ENCODE measurements at places on chromosomes 2 and 18.

- no peak for DNase-seq
Measured at GRCh38 chr2:64456293-64456692, 2.3 kb downstream of the LGALSL start.

DNA sequence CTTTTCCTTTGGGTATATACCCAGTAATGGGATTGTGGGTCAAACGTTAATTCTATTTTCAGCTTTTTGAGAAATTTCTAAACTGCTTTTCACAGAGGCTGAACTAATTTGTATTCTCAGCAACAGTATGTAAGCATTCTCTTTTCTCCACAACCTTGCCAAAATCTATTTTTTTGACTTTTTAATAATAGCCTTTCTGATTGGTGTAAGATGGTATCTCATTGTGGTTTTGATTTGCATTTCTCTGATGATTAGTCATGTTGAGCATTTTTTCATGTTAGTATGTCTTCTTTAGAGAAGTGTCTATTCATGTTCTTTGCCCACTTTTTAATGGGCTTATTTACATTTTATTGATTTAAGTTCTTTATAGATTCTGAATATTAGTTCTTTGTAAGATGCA, 145.5 kb downstream of the TRABD2A start:
- no peak for DNase-seq

DNA sequence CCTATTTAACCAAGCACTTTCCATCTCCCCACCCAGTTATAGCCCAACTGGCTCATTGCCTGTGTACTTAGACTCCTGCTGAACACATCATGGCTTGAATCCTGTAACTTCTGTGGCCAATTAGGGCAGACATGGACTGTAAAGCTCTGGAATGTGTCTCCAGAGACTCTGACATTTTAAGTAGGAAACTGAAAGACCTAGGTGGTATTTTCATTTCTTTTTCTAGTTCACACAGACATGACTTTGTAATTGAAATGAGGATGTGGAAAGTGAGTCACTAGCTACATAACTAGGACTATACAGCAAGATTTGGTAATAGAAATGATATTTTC, 12.2 kb downstream of the DOK1 start:
- DNase-seq: no peak

- DNase-seq: no peak
Measured at GRCh38 chr2:11711751-11712150, 34.7 kb upstream of the LPIN1 start.

GRCh38 chr18:59848002-59848401, 51.8 kb upstream of the PMAIP1 start:
- DNase-seq: no peak

GRCh38 chr2:180694445-180695421, 285.7 kb upstream of the UBE2E3 start:
- no peak for DNase-seq

DNA sequence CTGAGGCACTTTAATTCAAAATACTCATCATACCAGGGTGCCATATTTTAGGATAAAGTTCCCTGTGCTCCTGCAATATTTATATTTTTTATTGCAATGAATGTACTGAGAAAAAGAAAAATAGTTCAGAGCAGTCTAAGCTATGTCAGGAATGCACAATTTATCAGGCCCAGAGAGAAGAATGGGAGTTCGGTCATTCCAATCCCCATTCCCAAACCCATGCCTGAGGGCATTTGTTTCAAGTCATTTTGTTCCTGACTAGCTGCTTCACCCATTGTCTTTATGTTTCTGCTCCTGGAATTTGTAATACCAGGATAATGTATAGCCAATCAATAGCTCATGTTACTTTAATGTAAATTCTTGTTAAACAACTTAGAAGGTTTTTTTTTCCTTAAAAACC, 24.4 kb upstream of the FTCDNL1 start:
- DNase-seq: no peak

GRCh38 chr2:25685741-25686140, 12.4 kb upstream of the DTNB start:
- DNase-seq: no peak

DNA sequence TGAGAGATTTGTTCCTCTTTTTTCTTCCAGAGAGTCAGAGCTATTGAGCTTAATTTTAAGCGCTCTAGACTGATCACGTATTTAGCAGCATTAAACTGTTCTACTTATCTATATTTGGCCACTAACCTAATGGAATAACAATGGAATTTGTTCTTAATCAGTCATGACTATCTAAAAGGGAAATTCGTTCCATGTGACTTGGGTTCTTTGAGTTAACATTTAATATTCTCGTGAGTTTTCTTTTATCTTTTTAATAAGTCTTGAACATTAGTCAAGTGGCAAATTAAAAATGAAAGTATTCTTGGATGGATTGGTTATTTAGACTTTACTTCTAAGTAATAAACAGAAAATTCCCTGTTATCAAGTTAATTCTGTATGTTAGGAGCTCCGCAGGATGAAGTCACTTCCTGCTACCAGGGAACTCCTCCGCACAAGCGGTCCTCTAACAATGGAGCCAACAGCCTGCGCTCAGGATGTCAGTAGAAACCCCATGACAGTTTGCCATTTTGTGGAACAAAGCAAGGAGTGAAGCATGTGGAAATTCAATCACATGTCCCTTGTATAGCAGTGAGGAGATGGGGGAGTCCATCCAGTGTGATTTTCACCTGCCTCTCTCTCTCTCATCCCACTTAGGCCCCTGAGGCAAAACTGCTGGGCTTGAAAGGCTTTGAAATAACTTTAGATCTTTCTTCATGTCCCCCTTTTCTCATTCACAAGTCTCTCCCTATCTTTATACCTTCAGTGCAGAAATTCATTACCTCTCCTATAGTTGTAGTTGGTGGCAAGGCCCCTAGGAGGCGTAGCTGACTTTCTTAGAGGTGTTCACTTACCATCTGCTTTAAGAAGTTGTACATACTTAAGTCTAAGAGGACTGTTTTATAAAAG, 138.1 kb downstream of the WDR7 start:
- DNase-seq: peak; percentile 22

DNA sequence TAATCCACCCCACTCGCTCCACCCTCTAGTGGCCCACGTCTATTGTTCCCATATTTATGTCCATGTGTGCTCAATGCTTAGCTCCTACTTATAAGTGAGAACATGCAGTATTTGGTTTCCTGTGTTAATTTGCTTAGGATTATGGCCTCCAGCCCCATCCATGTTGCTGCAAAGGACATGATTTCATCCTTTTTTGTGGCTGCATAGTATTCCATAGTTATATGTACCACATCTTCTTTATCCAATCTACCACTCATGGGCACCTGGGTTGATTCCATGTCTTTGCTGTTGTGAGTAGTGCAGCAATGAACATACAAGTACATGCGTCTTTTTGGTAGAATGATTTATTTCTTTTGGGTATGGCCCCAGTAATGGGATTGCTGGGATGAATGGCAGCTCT, 319.9 kb downstream of the DYSF start:
- no peak for DNase-seq

DNA sequence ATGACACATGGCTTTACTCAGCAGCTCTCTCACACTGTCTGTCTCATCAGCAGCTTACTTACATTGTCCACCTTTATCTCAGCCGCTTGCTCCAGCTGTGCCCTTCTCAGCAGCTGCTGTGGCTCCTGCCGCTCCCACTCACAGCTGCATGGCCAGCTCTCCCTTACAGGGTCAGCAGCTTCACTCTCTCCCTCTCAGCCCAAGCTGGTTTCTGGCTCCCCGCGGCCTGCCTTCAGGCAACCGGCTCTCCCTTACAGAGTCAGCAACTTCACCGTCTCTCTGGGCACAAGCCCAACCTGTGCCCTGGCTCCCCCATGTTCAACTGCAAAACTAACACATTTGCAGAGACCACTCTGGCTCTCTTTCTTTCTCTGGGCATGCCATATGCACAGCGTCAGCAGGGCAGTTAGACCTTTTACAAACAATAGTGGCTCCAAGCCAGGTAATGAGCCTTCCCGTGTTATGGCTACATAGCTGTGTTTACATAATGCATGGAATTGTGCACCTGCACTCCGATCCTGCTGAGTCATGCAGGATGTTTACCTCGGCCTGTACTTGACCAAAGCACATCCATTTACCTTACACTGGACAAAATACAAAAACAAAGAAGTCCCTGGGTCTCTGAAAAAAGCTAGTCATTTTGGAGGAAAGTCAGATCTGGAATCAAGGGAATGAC, 167.3 kb downstream of the DOK6 start:
- DNase-seq: no peak

DNA sequence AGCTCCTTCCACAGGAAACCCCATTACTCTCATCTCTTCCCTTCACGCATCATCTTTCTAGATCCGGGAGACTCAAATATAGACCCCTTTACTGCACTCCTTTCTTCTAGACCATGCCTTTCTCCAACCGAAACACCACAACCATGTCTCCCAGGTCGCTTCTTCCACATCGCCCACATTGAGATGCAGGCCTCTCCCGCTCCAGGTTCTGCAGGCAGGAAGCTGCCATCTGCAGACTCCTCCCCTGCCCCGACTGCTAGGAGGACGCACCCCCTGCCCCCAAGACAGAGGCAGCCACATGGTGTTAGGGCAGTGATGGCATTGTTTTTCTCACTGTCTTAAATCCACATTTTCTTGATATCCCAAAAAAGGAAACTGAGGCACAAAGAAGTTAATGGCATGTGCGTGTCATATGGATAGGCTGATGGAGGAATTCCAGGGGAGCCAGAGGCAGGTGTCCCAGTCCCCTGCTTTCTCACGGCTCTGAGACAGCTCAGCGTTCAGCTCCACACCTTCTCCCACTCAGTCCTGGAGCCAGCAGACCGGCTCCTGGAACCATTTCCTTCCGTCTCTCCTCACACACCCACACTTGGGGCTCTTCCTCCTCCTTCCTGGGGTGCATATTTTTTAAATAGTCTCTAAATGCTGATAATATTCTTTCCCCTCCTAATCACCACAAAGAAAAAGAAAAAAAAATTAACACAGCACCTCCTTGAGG, 438.4 kb downstream of the EIPR1 start:
- no peak for DNase-seq

DNA sequence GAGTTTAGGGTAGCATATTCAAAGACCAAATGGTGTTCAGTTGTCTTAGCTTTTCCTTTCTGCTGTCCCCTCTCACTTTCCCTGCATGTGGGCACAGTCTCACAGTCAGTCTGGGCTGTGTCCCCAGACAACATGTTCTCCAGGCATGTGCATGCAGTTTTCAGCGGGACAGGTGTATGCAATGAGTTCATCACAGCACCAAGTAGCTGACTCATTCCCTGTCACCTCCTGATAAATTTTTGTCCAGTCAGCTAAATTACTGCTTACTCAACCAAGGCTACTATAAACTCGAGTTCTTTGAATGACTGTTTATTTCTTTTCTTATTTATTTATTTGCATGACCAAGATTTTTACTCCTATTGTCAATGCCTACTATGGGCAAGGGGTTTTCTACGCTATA, 148.8 kb upstream of the CDH19 start:
- DNase-seq: no peak

- no peak for DNase-seq
Measured at GRCh38 chr18:36772241-36772723, 56.5 kb downstream of the TPGS2 start.

DNA sequence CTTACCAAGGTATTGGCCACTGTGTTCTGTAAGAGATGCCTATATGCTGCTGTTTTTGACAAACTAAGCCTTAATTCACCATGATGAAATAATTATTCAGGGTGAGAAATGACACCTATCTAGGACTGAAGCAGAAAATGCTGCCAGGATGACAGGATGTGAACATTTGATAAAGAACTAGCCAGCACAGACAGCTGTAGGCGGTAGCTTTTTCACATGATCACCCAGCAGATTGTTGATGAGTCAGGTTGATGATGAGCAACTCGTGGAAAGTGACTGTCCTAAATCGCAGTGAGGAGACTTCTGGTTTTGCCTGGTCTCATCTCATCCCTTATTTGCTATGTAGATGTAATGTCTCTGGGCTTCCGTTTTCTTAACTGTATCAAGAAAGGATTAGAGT, 144.1 kb downstream of the PRPF40A start:
- DNase-seq: peak; percentile 71

DNA sequence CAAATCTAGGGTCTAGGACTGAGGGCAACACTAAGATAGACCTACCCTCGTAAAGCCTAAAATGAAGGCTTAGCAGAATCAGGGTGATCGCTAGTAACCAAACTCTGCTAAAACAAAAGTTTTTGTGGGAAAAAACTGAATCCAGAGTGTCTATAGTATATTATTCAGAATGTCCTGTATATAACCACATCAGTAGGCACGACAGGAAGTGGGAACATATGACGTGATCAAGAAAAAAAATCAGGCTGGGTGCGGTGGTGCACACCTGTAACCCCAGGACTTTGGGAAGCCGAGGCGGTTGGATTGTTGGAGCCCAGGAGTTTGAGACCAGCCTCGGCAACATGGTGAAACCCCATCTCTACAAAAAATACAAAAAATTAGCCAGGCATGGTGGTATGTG, 106.1 kb downstream of the UGGT1 start:
- DNase-seq: no peak

- peak; percentile 92 for DNase-seq
Measured at GRCh38 chr2:231713730-231714638, 5.7 kb downstream of the PTMA start.

- DNase-seq: no peak
Measured at GRCh38 chr2:70958759-70959158, 19.7 kb upstream of the ANKRD53 start.

DNA sequence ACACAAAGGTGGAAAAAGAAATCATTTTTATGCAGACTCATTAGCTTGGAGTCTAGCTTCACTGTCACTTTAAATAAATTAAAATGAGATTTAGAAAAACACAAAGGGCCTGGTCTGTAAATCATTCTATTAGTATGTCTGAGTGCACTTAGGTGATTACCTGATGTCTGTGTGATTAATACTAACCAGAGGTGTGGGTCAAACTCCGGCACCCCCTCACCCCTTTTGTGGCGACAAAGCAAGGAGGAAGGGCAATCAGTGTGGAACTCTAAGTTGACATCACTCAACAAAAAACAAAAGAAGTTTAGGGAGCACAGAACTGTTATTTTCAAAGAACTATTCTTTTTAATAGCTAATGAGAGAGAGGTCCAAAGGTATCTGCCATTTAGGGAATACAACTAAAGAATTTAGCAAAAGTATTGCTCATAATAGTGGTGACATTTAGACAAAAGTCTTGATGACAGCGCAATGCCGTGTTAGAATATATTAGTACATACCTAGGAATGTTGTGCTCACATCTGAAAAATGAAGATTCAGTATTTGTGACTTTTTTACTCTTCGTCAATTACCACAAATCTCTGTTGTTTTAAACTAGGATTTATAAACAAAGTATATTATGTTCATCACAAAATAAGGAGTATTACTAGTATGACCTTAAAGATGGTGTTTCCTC, 66.3 kb downstream of the ZEB2 start:
- DNase-seq: no peak

DNA sequence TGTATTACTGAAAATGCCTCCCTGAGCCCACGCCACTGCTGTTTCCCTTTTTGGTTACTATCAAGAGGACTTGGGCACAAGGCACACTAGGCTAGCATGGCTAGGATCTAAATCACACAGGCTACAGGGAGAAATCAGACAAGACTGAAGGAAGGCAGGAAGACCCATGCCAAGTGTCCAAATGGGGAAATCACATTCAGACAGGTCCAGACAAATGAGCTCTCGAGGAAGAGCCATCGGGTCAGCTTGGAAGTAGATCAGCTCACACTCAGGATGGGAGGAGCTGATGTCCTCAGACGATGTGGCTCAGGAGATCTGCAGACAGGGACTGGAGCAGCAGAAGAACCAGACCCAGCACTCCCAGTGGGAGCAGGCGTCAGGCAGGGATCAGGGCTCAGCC, 113.2 kb downstream of the COL6A3 start:
- no peak for DNase-seq

Data from stimulated activated CD4-positive, alpha-beta T cell treated with anti-CD3 and anti-CD28 coated beads, Interleukin-1b, Interleukin-23, amount 100 ng/mL, for 48 hours (primary cell).